ENCODE measurements at places on chromosomes 7 and 10. TPM values are rescaled to one million over a fixed set of nuclear protein-coding genes. Genes with fewer than 3 reads are reported as not detected.

PTPRZ1 gene
- total RNA-seq = 36.8 TPM

GRCh38 chr7:130814778-130815335 lies 80.8 kb upstream of the KLF14 start:
- DNase-seq = peak; percentile 89

UPK3BL2 gene
- 1.8 TPM for total RNA-seq

DNA sequence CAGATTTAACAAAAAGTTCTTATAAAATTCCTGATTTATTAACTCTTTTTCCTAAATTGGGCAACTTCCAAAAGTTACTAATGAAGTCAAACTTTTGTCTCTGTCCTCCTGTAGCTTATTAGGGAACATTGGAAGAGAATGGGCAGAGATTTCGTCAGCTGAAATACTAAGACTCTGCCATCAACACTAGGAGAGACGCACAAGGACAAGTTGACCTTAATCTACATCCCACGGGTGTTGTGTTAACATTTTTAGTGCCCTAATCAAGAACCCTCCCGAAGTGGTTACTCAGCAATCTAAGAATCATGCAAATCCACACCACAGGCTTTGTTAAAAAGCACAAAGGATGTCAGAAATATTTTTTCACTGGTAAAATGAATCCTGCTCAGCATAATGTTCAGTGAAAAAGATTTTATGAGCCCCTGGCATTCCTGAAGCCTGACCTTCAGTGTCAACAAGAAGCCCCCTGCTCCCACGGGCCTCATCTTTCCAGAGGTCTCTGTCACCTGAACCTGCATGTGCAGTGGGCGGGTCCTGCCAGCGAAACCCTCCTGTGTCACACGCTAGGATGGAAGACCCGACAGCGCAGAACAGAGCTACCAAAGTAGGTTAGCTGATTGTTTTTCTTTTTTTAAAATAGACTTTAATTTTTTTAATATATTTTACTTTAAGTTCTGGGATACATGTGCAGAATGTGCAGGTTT lies 70.6 kb upstream of the AKR1E2 start:
- no peak for DNase-seq

- DNase-seq = no peak
Measured at GRCh38 chr10:86540016-86540415, 18.4 kb upstream of the WAPL start.

GRCh38 chr10:130025811-130026485 lies 61.9 kb upstream of the EBF3 start:
- no peak for DNase-seq

DNA sequence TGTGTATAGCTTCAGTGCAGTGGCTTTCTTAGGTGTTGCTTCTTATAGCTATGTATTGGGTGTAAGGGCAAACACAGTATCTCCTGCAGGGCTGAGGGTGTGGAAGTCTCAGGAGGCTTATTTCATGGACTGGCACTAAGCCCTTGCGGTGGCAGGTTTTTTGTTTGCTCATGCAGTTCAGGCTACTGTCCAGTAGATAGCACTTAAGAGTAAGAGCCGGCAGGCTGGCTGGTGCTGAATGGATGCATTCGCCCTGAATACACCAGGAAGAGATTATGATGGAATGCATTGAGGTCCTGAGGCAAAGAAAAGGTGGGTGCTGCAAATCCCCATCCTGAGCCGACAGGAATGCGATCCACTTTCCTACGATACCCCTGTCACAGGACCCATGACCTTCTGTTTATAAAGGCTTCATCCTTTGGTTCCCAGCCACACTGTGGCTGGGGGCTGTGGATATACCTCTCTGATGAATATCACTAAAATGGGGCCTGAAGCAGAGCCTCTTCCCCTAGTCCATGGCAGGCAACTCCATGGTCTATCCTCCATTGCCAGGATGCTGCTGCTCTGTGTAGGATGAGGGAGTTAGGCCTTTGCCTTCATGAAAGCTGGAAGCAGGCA lies 44.9 kb downstream of the ANXA8 start:
- DNase-seq = peak; percentile 66

ZNF365 gene
- total RNA-seq = 1.6 TPM

CPED1 gene
- total RNA-seq = 6.2 TPM

DNA sequence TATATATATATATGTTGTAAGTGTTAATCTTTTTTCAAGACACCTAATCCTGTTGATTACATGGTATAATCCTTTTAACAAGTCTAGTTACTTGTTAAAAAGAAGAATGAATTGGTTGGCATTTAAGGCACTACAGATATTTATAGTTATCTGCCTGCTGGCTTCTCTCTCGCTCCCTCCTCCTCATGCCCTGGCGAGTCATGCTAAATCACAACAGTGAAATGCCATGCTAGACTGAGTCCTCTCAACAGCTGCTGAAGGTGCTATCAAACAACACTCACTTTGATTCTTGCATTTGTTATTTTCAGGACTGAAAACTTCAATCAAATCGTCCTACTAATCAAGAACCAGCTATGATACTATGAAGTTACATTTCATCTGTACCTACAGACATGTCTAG lies 15.4 kb downstream of the NRAP start:
- DNase-seq = peak; percentile 2

DNA sequence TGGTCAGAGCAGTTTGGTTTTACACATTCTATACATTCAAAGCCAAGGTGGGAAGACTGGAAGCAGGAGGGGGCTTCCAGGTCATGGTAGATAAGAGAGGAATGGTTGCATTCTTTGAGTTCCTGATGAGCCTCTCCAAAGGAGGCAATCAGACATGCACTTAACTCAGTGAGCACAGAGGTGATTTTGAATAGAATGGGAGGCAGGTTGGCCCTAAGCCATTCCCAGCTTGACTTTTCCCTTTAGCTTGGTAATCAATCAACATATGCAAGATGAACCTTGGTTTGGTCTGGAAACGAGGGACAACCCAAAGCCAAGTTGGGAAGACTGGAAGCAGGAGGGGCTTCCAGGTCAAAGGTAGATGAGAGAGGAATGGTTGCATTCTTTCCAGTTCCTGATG lies 31.4 kb downstream of the TCERG1L start:
- no peak for DNase-seq

CYP3A5 gene
- not detected for total RNA-seq

RAPGEF5 gene
- total RNA-seq = 16.3 TPM

DNA sequence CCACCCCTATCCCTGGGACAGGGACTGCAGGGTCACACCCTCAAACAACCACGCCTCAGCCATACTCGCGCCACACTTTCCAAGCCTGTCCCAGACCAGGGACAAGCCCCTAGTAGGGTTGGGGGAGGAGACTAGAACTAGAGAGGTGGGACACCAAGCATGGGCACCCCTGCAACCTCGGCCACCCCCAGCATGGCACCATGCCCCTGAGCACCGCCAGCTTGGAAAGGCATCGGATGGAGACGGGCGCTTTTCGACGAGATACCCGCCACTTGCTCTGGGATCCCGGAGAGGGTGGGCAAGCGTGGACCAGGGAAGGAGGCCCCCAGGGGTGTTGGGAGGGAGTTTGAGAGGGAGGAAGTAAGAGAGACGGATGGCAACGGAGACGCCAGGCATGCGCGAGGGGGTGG lies 13.1 kb upstream of the KMT2E start:
- DNase-seq = no peak

DNA sequence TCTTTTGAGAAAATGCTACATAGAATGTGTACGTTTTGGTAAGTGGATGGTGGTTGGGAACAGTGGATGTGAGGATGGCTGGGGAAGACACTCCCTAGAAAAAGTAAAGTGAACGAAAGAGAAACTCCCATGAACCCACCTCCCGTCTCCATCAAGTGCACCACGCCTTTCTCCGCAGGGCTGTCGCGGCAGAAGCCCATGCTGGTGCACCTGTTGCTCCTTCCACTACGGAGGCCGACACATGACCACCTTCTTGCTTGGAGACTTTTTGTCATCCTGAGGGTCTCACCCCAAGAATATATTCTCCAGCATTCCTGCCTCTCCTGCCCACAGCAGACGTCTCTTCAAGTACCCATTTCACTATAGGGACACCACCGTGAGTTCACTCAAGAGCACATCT lies 630.4 kb upstream of the PFKP start:
- no peak for DNase-seq

DNA sequence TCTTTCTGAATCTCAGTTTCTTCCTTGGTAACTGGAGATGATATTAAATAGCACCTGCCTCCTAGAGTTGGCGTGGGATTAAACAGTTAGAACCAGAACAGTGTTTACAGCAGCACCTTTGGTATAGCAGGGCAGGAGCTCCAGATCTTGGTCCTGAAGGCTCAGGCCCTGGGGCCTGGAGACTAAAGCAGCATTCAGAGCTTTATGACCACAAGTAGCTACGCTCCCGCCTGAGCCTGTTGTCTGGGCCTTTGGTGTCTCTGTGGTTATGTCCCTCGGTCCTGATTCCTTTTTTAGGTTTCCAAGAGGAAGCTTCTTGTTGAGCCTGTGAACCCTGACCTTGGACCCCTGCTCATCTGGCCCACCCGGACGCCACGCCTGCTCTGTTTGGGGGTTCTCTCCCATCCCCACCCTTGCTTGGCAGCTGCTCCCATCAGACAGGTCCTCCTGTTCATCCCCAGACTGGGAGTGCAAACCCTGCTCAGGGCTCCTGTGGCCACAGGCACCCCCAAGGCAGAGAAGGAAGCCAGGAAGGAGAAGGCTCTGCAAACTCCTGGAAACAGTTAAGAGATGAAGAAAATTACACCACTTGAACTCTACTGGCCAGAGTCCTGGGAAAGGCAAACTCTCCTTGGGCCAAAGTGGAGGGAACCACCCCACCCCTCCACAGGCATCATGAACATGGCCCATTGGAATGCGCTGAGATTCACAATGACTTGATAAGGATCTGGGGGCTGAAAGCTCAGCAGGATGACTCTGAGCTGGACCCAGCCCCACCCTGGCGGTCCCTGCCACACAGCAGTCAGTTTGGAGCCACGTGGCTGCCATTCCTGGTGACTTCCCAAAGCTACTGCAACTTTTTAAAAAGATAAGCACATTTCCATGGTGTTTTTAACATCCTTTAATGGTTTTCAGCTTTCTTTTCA lies 50.1 kb upstream of the TMEM72 start:
- DNase-seq = no peak

DNA sequence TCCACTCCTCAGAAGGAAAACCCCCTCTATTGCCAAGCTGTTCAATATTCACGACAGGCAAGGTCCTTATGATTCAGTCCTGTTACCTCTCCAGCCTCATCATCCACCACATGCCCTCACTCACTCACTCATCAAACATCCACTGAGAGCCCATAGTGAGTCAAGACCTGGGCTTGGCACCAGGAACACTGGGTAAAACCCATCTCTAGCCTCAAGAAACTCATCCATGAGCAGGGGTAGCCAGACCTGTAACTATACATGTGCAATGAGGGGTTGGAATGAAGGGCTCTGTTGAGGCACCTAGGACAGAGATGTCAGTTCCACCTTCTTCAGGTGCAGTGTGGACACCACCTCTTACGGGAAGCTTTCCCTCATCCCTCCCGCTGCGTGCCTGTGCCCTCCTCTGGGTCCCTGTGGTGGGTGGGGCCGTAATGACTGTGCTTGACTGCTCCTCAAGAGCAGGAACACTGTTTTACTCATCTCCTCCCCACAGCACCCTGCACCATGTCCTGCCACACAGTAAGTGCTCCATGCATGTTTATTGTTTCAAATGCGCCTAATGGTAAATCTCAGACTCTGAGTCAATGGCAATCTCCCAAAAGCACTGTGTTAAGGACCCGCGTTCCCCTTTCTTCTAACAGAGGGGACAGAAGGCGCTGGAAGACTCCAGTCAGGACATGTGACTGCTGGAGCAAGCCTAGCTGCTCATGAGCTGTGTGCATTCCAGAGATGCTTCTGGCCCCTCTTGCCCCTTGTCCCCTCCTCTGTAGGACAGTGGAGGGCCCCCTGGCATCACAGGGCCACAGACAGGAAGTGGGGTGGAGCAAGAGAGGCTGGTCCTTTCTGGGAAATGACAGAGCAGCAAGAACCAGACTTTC lies 95.4 kb downstream of the HIPK2 start:
- DNase-seq = no peak

OR6V1 gene
- total RNA-seq = not detected

DNA sequence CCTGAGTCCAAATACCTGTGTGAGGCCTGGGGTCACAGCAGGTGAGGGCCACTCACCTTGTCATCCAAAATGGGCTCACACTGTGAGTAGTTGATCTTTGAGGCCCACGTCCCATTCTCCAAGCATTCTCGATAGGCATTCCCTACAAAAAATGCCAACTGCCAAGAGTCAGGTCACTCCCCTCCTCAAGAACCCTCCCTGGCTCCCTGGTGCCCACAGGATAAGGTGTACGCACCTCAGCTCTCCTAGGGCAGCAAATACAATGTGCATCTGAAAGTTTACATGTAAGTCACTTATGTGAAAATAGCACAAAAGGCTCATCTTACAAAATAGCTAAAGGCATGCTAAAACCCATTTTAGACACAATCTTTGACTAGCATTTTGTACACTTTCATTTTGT lies 15.1 kb downstream of the CRHR2 start:
- DNase-seq = no peak

DMBT1 gene
- 0.42 TPM for total RNA-seq

DNA sequence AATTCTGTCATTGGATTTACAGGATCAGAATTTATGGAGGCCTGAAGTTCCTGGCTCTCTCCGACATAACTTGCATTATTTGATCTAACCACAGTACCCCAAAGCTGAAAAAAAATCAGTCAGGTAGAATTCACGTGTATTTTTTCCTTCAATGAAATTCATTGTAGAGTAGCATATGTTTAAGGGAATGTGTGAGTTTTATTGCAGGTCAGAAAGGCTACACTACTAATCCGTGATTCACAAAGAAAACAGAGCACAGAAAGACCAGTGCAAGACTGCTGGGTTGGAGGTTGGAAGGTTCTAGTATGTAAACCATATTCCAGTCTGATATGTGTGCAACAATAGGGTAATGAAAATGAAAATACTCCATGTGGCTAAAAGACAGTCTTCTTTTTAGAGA lies 247.0 kb upstream of the FERD3L start:
- no peak for DNase-seq

- no peak for DNase-seq
Measured at GRCh38 chr10:22369434-22370072, 24.3 kb downstream of the SPAG6 start.

GIMAP2 gene
- 12.6 TPM for total RNA-seq

GRCh38 chr7:77543910-77544309 lies 6.8 kb downstream of the PTPN12 start:
- DNase-seq = no peak

- DNase-seq = no peak
Measured at GRCh38 chr7:7918736-7919448, 49.7 kb upstream of the GLCCI1 start.

Data from SK-MEL-5 (cell line).